ENCODE measurements at places on chromosomes 16 and 17. TPM values are rescaled to one million over a fixed set of nuclear protein-coding genes. Genes with fewer than 3 reads are reported as not detected.

DNA sequence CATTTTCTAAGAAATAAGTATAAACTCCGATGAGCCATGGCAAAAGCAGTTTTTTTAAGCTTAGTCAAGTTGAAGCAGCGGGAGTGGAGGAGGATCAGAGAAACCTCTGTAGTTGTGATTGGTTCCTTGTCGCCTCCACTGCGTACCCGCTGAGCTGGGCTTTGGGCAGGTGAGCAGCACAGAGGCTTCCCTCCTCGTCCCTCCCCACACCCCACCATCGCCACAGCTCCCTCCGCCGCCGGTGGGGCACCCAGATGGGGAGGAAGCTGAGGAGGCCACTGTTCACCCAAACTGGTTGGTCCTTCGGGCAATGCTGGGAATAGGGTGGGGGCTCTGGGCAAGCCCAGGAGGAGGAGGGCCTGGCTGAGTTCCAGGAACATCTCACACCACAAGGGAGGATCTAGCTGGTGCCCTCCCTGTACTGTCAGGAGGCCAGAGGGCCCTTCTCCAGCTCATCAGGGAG lies 5.2 kb upstream of the MRPL38 start:
- DNase-seq: no peak

- no peak for DNase-seq
Observed at GRCh38 chr16:52568495-52568894, 21.6 kb upstream of the TOX3 start.

PTGES3L gene
- total RNA-seq: under 0.01 TPM

GUCY2D gene
- not detected for total RNA-seq

- DNase-seq: peak; percentile 44
Observed at GRCh38 chr17:35243561-35244340, 879 bp downstream of the SLFN5 start.

CDK5RAP3 gene
- 50.3 TPM for total RNA-seq

DNA sequence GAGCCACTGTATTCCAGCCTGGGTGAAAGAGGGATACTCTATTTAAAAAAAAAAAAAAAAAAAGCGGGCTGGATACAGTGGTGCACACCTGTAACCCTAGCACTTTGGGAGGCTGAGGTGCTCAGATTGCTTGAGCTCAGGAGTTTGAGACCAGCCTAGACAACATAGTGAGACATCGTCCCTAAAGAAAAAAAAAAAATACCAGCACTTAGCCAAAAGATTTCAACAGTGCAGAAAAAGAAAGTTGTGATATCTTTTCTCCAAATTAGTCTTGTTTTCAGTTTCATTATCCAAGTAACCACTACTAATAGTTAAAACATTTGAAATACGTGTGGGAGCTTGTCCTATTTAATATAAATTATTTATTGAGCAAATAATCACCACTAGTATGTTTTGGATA lies 48.7 kb downstream of the TENT4B start:
- DNase-seq: no peak

DNA sequence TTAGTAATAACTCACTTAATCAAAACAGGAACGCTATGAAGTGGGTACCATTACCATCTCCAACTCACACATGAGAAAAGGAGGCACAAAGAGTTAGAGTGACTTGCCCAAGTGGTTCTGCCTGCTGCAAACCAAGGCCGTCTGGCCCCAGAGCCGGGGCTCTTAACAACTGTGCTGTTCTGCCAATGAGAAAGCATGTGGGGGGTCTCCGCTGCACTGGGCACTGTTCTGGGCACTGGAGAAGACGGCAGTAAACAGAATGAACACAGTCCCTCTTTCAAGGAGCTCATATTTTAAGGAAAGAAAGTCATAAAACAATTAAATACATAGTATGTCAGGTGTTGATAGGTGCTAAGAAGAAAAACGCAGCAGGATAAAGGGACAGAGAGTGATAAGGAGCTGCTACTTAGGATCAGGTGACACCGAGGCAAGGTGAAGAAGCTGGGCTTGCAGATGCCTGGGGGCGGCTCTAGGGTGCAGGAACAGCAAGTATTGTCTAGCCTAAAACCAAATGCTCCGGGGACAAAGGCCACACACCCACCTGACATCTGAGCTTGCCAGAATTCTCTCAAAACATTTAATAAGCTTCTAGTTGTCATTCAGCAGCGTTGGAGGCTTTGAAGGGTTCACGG lies 6.5 kb downstream of the STX8 start:
- no peak for DNase-seq

- no peak for DNase-seq
Observed at GRCh38 chr16:3030222-3031212, 6.2 kb downstream of the BICDL2 start.

DNA sequence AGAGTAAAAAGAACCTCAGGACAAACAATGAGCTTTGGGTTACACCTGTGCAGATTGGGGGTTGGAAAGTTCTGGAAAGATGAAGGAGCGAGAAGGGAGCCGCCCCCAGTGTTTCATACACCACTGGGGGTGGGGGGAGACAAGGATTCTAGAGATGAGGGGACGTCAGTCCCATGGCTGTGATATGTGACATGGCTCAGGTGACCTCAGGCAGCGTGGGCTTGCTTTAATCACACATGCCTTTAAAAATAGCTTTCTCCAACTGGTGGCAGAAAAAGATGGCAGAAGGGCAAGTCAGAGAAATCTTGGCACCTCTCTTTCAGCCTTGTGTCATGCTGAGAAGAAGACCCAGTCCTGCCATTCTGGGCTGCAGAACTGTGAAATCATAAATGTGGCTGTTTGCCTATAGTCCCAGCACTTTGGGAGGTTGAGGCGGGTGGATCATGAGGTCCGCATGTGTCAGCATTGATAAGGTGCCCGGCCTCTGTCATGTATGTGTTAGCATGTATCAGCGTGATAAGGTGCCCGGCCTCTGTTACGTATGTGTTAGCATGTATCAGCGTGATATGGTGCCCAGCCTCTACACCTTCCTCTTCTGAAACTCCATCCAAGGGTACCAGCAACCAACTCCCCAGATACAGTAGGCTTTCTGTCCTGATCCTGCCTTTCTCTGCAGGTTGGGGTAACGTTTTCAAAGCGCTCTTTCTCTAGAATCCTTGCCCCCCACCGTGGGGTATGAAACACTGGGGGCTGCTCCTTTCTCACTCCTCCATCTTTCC lies 25.0 kb downstream of the WIPI1 start:
- DNase-seq: no peak

- no peak for DNase-seq
Observed at GRCh38 chr16:20515688-20516090, 60.5 kb downstream of the ACSM2B start.

PKMYT1 gene
- total RNA-seq: 2.0 TPM

C1QTNF8 gene
- total RNA-seq: not detected

GRCh38 chr16:20910781-20911321 lies 10.3 kb downstream of the LYRM1 start:
- peak; percentile 97 for DNase-seq

DNA sequence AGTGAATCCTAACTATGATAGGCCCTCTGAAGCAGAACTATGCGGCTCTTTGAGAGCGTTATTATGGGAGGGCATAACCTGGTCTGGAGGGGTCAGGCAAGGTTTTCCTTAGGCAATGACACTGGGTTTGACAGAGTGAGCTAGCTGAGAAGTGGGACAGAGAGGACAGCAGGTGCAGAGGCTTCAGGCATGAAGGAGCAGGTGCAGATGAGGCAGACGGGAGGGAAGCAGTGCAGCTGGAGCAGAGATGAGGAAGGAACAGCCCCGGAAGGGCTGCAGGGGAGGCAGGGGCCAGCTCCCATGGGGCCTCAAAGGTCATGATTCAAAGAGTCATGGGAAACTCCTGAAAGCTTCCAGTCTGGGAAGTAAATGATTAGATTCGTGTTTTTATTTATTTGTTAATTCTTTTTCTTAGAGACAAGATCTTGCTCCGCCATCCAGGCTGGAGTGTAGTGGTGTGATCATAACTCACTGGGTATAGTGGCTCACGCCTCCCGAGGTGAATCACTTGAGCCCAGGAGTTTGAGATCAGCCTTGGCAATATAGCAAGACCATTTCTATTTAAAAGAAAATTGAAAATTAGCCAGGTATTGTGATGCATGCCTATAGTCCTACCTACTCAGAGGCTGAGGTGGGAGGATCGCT lies 5.4 kb downstream of the MARCHF10 start:
- DNase-seq: no peak

- DNase-seq: no peak
Observed at GRCh38 chr16:85418978-85419491, 194.1 kb upstream of the GSE1 start.
